ENCODE measurements at places on chromosomes 1 and 21.

DNA sequence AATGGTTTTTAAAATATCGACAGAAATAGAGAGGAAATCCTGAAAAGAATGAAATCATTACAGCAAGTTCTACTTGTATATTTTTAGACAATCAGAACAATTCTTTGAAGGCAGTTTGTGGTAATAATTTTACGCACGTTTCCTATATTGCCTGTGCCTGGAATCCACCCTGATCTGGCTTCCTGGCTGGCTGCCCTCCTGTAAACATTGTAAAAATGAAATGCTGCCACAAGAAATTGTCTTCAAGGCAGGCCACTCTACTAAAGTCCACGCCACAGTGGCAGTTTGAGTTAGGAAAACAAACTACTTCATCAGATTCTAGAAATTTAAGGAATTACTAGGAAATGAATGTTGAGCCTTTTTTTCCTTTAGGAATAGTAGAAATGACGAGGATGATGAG is 454.5 kb upstream of the NR5A2 start:
- DNase-seq = no peak

- DNase-seq = no peak
Observed at GRCh38 chr1:150484861-150485260, 2.4 kb upstream of the TARS2 start.

GRCh38 chr1:232421143-232421796 is 208.7 kb downstream of the SIPA1L2 start:
- DNase-seq = no peak

- DNase-seq = no peak
Observed at GRCh38 chr1:36913484-36914060, 120.7 kb downstream of the GRIK3 start.

DNA sequence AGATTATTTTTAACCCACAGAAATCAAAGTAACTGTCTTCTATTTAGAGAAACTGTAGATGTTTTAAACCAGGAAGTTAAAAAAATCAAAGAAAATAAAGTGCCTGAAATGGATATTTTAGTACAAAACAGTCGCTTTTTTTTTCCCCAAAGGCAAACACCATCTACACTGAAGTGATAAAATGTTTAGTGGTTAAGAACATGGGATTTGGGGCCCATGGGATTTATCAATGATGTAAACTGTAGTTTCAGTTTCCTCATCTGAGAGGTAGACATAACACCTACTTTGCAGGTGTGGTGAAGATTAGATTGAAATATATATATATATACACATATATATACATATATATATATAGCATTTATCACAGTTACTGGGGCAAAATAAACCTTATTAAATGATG is 22.1 kb downstream of the ASPM start:
- DNase-seq = no peak

GRCh38 chr1:99771513-99771918 is 5.1 kb upstream of the FRRS1 start:
- no peak for DNase-seq

DNA sequence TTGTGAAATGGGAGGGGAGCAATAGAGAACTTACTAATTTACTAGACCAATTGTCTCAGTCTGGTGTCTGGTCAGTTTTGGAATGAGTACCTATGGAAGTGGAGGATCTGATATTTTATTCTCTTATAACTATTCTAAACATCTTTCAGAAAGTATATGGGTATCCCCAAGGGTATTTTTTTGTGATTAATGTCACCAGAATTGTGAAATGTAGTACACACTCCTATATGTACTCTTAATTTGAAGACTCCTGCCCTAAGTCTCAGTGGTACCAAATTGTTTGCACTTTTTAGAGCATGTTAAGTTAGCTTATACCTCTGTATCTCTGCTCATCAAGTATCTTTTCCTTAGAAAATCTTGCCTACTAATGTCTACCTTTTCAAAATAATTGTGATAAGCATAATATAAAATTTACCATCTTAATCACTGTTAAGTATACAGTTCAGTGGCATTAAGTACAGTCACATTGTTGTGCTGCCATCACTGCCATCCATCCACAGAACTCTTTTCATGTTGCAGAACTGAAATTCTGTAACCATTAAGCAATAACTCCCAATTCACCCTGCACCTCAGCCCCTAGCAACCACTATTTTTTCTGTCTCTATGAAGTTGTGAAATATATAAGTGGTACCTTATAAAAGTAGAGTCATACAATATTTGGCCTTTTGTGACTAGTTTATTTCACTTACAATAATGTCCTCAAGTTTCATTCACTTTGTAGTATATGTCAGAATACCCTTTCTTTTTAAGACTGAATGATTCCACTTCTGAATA is 40.5 kb downstream of the SLC30A7 start:
- no peak for DNase-seq

- peak; percentile 49 for DNase-seq
Observed at GRCh38 chr1:182616130-182617013, 12.2 kb upstream of the RGS16 start.

- DNase-seq = no peak
Observed at GRCh38 chr1:17215545-17215890, 10.6 kb downstream of the PADI1 start.

- DNase-seq = no peak
Observed at GRCh38 chr1:27416387-27417111, 24.1 kb downstream of the GPR3 start.

DNA sequence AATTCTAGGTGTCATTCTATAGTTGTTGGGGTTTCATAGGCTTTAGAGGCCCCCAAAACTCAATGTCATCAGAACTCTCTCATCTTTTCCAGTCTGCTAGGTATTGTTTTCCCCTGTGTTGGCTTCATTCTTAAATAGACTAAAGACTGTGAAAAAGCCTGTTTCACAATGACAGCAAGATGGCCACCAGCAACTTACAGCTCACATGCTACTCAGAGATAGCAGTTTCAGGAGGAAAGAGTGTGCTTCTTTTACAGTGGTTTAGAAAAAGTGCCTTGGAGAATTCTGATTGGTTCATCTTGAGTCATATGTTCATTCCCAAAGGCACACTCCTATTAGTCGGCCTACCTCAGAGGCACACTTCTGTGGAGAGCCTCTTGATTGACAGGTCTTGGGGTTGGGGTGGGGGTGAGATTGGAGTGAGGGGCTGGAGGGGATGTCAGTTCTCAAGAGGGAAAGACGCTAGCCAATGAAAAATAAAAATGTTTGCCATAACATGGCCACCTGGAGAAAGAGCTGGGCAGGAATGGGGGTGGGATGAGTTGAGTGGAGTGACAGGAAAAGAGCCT is 8.5 kb downstream of the IL23R start:
- DNase-seq = no peak

DNA sequence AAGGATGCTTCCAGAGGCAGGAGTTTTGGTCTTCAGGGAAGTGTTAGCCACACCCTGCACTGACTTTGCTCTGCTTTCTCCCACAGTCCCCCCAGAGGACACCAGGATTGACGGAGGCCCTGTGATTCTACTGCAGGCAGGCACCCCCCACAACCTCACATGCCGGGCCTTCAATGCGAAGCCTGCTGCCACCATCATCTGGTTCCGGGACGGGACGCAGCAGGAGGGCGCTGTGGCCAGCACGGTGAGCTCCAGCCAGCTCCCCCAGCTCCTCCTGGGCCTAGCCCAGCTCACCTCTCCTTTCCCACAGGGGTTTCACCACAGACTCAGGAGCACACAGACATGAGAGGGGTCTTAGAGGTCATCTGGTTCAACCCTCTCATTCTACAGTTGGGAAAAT is 90.9 kb downstream of the KIRREL1 start:
- no peak for DNase-seq

GRCh38 chr1:58804853-58805565 is 21.2 kb upstream of the JUN start:
- no peak for DNase-seq
